ENCODE measurements at places on chromosomes 2 and 18.

- DNase-seq = no peak
Observed at GRCh38 chr2:130720036-130720435, 8.8 kb upstream of the GPR148 start.

DNA sequence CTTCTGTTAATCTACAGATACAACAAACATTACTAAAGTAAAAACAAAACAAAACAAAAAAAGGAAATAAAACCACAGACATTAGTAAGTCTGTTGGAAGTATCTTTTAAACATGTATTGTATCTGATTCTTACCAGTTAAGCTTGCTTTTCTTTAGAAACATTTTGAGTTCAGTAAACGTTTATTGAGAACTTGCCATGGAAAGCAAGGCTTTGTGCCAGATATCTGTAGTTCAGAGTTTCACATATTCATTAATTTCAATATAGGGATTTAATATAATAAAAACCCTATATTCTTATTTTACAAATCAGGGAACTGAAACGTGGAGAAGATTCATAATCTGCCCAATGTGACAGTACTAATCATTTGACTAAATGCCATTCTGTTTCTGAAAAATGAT is 1101.0 kb upstream of the GYPC start:
- DNase-seq = no peak

- no peak for DNase-seq
Observed at GRCh38 chr2:144515099-144515695, 4.7 kb downstream of the ZEB2 start.

DNA sequence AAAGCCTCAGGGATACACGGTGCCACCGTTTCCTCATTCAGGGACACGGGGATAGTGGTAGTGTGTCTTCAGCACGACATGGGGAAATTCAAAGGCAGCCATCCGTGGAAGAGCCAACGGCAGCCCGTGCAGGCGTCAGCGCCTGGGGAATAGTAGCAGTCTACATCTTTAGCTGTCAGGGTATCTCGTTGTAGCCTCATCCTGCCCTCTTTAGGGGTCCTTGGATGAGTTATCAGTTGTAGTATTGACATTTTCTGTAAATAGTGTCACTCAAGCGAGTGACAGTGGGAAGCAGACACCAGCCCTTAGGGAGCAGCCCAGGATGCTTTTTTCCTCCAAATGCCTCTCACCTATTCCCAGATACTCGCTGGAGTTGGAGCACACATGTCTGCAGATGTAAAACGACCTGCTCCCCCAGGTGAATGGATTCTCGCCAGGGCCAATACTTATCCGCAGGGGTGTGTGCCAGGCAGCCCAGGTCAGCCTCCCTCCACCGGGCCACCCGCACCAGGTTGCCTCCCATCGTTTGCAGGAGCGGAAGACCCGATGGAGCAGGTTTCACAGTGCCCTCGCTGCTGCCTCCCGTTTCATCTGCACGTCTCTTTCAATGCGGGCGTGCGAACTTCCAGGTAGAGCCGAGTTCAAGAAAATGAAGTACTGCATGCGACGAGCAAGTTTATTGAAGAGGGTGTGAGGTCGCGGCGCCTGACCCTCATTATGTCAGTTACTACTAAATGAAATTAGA is 41.0 kb downstream of the AGAP1 start:
- DNase-seq = no peak

DNA sequence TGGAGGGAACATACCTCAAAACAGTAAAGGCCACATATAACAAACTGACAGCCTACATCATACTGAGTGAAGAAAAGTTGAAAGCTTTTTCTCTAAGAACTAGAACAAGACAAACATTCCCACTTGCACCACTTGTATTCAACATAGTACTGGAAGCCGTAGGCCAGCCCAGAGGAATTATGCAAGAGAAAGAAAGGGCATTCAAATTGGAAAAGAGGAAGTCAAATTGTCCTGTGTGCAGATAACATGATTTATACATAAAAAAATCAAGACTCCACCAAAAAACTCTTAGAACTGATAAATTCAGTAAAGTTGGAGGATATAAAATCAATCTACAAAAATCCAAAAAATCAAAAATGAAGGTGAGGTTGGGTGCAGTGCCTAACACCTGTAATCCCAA is 8.0 kb upstream of the KDM3A start:
- no peak for DNase-seq

DNA sequence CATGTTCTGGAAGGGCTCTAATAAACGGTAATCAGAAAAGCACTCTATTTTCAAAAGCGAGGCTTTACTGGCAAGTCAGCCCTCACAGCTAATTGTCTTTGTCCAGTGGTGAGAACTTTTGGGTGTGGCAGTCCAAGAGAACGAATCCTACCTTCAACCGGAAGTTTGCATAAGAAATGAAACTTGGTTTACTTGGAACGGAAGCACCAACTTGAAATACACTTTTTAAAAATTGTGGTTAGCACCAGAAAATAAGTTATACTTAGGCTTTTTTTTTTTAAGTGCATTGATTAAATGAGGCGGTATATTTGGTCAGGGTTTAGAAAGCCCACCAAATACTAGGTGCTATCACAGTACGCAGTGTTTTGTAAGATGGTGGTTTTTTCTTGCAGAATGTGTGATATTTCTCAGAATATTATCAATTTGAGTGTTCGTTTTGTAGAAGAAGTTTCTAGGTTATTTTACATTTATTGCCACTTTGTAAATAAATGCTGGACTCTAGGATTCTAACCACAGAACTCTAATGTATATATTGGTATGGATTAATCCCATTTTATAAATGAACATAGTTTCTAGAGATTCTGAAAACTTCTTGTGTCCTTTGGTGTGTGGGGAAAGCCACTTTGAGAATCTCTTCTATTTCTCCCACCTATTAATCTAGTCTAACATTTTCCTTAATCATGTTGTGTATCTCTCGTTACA is 1.2 kb downstream of the MYL12A start:
- DNase-seq = peak; percentile 66

DNA sequence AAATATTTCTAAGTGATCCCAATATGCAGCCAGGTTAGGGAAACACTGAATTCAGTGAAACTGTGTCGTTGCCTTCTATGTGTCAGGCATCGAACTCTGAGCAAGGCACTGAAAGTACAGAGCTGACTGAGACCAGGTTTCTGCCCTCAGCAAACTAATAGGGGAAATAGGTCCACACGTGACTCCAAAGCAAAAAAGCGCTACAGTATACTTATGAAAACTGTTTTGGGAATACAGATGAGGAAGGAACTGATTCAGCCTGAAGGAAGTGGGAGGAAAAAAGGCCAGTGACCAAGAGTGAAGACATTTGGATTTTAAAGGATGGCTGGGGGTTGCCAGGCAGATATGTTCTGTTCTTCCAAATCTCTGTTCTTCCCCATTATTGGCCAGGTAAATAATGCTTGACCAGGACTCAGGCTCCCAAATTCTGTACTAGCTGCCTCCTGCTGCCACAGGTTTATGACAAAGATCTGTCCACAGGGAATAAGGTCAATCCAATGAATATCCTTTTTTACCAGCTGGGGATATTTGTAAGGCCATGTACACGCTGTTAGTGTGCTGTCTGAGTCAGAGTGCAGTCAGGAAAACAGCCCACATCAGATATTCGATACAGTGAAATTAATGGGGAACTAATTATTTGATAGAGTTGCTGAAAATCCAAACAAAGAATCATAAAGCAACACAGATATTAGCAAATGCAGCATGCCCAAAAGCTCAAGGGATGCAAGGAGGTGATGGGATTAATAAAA is 24.5 kb upstream of the INPP4A start:
- DNase-seq = no peak

DNA sequence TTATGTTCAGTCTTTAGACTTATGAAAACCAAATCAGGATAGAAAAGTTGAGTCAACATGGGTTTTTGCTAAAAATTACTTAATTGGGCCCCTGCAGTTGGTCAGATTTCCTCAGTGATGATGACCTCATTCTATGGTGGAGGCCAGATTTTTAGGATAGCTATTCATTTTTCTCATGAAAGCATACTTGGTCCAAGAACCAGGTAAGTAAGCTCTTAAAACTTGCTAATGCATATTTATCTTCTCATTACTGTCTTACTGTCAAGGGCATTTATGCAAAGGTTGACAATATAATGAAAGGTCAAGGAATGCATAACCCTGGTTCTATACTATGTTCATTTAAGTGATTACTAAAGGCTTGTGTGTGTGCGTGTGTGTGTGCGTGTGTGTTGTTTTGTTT is 650.6 kb downstream of the SATB2 start:
- DNase-seq = no peak

DNA sequence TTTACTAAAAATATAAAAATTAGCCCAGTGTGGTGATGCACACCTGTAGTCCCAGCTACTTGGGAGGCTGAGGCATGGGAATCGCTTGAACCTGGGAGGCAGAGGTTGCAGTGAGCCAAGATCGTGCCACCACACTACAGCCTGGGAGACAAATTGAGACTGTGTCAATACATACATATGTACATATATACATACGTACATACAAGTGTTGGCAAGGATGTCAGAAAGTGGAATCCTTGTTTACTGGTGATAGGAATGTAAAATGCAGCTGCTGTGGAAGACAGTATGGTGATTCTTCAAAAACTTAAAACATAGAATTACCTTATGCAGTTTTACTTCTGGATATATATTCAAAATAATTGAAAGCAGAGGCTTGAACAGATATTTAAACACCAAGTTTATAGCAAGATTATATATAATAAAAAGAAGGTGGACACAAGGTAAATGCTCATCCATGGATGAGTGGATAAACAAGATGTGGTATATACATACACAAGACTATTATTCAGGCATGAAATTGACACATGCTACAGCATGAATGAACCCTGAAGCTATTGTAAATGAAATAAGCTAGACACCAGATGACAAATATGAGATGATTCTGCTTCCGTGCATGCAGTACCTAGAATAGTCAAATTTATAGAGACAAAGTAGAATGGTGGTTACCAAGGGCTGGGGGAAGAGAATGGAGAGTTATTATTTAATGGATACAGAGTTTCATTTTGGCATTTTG is 43.2 kb downstream of the CCDC138 start:
- no peak for DNase-seq

GRCh38 chr2:169928463-169928864 is 101.2 kb downstream of the UBR3 start:
- DNase-seq = peak; percentile 66

- DNase-seq = no peak
Observed at GRCh38 chr2:188695953-188696352, 278.2 kb upstream of the COL3A1 start.

GRCh38 chr2:127423478-127423843 is 5.2 kb downstream of the PROC start:
- DNase-seq = no peak

- DNase-seq = no peak
Observed at GRCh38 chr18:23661735-23662308, 889 bp downstream of the ANKRD29 start.

GRCh38 chr2:137493261-137493660 is 471.0 kb upstream of the HNMT start:
- DNase-seq = no peak

GRCh38 chr2:2668681-2669265 is 337.7 kb upstream of the MYT1L start:
- no peak for DNase-seq

GRCh38 chr2:7373156-7373555 is 455.9 kb downstream of the RNF144A start:
- DNase-seq = no peak

DNA sequence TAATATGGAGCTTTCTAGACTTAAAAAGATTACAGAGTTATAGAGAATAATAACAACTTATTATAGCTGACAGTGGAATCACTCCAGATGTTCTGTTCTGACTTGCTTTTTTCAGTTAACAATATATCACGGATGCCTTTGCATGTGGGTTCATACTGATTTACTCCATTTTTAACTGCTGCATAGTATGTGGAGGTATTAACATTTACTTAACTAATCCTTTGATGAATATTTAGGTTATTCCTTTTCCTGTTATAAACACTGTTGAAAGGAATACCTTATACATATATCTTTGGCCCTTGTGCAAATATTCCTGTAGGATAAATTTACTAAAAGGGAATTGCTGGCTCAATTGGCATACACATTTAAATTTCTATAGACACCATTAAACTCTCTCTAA is 33.1 kb upstream of the ZFP36L2 start:
- no peak for DNase-seq

GRCh38 chr18:37565977-37566478 is 430 bp upstream of the CELF4 start:
- no peak for DNase-seq

- no peak for DNase-seq
Observed at GRCh38 chr2:101673920-101674319, 23.6 kb upstream of the MAP4K4 start.

- no peak for DNase-seq
Observed at GRCh38 chr2:133791191-133791590, 222.9 kb upstream of the NCKAP5 start.

Data from NAMALWA (cell line).